Activated CD4-positive, CD25-positive, alpha-beta regulatory T cell treated with anti-CD3 and anti-CD28 coated beads, Interleukin-2, amount 50 U/mL, for 16 hours (primary cell): ENCODE measurements at places on chromosomes 5 and 9.
A peak's percentile ranks its signal among the peaks of the same experiment; 100 is the strongest.

DNA sequence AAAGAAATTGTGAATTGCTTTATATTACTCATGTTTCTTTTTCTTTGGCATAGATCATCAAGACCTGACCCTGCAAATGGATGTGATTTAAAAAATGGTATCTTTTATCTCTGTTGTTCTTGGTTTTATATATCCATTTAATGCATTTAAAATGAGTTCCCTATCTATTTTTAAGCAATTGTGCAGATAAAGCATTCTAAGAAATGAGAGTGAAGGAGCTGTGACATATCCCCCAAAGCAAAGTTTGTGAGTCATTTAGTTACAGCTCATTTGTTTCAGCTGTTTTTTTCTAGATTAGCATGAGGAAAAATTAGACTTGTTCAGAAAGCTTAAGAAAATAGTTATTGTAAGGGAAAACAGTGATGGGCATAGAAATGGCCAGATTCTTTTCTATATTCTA, 7.6 kb upstream of the ELOVL7 start:
- DNase-seq: no peak

DNA sequence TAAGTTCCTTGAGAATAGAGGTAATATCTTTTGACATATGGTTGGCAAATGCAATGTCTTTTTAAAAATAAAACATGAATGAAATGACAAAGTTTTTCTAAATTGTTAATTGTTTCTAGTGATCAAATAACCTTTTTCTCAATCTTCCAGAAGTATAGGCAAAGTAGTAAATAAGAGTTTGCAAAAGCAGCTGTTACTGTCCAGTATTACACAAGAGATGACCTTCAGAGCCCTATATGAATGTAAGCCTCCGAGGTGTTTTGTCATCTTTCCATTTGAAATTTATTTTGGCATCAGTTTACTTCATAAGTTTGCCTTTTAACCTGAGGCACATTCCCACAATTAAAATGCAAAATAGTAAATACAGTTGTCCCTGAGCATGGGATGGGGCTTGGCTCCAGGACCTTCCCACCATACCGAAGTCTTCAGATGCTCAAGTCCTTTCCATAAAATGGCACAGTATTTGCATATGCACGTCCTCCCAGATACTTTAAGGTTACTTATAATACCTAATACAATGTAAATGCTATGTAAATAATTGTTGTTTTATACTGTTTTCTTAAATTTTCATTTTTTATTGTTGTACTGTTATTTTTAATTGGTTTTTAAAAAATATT, 65.6 kb downstream of the MEGF9 start:
- no peak for DNase-seq

- DNase-seq: peak; percentile 8
Observed at GRCh38 chr9:105245029-105245890, 809 bp downstream of the SLC44A1 start.

GRCh38 chr5:3310541-3311261, 284.9 kb upstream of the IRX1 start:
- no peak for DNase-seq

GRCh38 chr9:801399-802071, 40.0 kb upstream of the DMRT1 start:
- no peak for DNase-seq

DNA sequence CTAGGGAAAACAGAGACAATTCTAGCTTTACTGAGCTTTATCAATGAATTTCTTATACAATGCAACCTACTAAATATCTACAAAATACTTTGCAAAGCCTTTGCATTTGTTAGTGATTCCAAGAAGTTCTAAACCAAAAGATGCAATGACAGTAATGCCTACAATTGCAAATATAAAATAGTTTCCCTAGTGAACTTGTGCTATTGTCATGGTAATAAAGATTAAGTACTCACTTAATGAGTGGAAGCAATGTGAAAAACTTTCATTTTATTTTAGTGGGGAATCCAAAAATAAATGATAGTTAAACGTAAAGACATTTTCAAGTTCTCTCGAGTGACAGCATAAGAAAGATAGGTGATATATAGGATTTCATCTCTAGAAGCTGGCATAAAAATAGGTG, 270.5 kb upstream of the CTNND2 start:
- no peak for DNase-seq

DNA sequence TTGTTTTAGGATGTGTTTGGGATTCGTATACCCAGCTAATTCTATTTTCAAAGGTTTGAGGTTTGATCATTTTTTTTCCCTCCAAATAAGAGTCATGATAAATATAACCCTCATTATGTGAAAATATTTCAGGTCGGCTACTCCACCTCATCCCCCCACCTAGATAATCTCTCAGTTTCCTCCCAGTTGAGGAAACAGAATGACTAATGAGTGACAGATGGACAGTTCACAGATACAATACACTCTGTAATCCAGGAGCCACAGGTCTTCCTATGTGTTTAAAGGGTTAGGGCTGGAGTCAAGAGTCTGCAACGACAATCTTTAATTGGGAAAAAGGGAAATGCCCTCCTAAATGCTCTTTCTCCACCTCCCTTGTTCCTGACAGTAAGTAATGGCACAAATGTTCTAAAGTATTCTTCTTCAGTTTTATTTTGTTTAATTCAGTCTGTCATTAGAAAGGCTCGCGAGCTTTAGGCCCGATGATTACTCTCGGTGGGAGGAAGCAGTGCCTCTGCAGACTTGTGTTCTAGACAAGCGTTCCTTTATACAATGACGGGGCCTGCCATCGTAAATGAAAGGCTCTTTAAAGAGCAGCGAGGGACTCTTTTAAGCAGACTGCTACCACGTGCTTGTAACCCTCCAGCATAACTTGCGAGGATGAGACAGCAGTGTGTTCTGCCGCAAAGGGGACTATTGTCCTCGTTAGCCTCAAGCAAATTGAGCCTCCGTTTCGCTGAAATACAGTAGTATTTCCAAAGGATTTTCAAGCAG, 69.0 kb downstream of the MEF2C start:
- DNase-seq: no peak

GRCh38 chr9:134455934-134456755, 129.9 kb downstream of the RXRA start:
- DNase-seq: peak; percentile 47

DNA sequence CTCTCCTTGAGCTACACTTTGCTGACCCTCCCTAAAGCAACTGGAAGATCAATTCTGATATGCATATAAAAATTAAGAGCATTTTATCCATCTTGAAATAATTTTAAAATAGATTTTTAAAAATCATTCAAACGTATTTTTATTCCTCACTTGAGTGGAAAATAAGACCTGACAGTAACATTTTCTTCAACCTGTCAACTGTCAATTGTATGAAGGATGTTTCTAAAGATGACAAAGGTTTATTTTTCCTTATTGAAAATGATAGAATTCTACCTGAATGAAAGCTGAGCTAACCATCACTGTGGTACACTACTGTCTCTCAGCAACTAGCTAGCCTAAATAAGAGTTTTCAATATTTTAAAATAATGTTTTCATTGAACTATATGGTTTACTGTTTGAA, 7.0 kb downstream of the EFNA5 start:
- DNase-seq: no peak

DNA sequence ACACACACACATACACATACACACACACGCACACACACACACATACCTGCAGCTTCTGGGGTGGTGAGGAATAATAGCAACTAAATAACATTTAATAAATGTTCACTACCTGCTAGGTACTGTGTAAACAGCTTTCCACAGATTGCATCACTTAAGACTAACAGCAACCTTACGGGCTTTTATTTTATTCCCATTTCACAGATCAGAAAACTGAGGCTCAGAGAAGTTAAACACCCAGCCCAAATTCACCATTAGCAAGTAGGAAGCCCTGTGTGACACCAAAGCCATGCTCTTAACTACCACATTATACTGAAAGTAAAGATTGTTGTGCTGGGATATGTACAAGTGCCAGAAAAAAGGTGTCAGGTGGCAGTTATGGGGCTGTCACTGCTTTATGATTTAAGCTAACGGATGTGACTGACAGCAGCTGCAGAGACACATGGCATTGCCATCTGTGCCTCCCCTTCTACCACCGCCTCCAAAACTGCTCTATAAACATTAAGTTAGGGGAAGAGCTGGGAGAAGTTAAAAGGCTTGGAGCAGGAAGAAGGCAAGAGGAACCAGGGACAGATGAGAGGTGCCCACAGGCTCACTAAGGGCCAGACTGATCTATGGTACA, 13.6 kb downstream of the MTMR12 start:
- no peak for DNase-seq

- no peak for DNase-seq
Observed at GRCh38 chr5:3893975-3894374, 298.3 kb downstream of the IRX1 start.

DNA sequence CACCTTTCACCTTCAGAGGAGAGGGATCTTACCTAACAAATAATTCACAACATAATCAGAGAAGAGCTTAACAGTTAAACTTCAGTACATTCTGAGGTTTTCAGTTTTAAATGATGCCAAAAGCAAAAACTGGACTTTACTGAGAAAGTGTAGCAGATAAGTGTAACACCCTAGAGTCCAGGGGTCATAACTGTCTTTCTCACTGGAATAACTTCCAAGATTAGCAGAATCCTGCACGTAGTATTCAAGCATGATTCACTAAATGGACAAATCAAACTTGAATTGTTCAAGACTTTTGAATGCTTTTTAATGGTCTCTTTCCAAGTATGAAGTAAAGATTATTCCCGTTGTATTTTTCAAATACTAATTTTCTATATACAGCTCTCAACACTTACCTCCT, 180.1 kb upstream of the NREP start:
- no peak for DNase-seq

- DNase-seq: no peak
Observed at GRCh38 chr5:172731680-172732074, 39.3 kb downstream of the DUSP1 start.

DNA sequence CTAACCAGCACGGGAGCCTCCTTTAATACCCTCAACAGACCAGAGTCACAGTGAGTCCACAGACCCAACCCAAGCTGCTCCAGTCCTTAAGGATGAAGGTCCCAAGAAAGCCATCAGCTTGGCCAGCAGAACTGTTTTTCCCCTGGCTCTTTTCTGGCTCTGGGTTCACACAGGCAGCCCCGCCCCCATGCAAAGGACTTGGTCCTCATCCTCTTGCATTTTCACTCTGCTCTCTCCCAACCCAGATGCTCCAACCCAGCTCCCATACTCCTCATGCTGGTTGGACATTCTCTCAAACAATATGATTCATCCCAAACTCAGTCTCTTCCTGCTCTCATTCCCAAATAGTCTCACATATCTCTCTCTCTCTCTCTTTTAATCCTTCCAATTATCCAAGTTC, 74.2 kb upstream of the SPOCK1 start:
- no peak for DNase-seq

GRCh38 chr5:143938230-143938629, 126.3 kb downstream of the HMHB1 start:
- DNase-seq: no peak

GRCh38 chr9:89440548-89440947, 57.4 kb downstream of the SEMA4D start:
- DNase-seq: no peak

DNA sequence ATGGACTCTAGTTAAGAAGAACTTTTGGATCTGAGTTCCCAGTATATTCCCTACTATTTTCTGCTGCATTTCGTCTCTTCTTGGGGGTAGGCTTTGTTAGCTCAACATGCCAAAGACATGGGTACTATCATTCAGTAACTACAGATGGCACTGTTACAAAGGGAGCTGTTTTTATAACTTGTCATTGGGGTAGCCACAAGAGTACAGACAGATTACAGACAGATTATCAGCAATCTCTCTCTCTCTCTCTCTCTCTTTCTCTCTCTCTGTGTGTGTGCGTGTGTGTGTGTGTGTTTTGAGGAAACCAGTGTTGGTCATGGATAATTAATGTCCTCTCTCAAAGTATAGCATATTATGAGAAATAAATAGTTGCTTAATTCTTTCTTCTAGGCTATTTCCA, 116.1 kb downstream of the WDR70 start:
- DNase-seq: no peak

- DNase-seq: no peak
Observed at GRCh38 chr9:72025906-72026305, 34.5 kb downstream of the C9orf57 start.

DNA sequence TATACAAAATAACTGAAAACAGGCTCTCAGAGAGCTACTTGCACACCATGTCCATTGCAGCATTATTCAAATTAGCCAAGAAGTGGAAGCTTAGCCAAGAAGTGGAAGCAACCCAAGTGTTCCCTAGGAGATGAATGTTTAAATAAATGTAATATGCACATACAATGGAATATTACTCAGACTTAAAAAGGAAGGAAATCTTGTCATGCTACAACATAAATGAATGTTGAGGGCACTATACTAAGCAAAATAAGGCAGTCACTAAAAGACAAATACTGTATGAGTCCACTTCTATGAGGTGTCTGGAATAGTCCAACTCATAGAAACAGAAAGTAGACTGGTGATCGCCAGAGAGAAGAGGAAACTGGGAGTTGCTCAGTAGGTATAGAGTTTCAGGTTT, 438.1 kb downstream of the MAT2B start:
- no peak for DNase-seq

DNA sequence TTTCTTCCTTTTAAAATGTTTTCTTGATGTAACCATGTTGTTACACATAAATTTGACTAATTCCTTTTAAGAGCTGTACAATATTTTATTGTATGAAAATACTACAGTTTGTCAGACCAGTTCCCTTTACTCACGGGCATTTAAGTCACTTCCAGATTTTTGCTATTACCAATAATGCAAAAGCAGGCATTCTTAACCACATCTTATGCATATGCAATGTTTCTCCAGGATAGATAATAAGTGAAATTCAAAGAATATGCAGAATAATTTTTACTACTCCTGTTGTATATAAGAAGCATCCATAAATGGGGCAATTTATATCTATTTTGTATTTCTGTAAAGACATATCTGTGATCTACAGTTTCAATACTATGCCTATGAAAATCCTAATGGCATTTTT, 77.3 kb downstream of the FNIP1 start:
- DNase-seq: no peak

DNA sequence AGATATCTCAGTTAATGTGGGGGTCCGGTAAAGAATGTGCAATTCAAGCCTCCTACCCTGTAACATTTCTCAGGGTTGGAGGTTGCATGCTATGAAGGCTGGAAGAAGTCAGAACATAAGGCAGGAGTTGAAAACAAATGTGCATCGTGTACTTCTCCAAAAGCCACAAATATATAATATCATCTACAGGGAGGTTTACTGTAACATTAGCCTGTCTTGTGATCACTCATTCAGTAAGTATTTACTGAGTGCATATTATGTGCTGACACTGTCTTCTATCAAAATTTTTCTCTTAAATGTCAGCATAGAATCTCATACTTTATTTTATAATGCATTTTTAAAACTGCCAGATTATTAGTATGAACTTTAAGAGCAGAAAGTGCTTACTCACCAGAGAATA, 105.6 kb upstream of the ZNF366 start:
- DNase-seq: no peak
